ENCODE measurements at places on chromosomes 11 and 22. TPM values are rescaled to one million over a fixed set of nuclear protein-coding genes. Genes with fewer than 3 reads are reported as not detected.

The LRRC4C gene
- 1.2 TPM for polyA plus RNA-seq

The NRXN2 gene
- 32.6 TPM for polyA plus RNA-seq

The RFPL3 gene
- 0.25 TPM for polyA plus RNA-seq

The PLEKHA7 gene
- 5.7 TPM for polyA plus RNA-seq

The ATXN10 gene
- polyA plus RNA-seq = 174 TPM

The HPX gene
- 2.2 TPM for polyA plus RNA-seq

The PLAAT2 gene
- polyA plus RNA-seq = not detected

The TRPC6 gene
- 13.3 TPM for polyA plus RNA-seq

The ROBO4 gene
- 43.3 TPM for polyA plus RNA-seq

The VWCE gene
- 4.9 TPM for polyA plus RNA-seq

The CHST1 gene
- polyA plus RNA-seq = 24.0 TPM

The BATF2 gene
- 0.94 TPM for polyA plus RNA-seq

The CDC42EP1 gene
- 53.9 TPM for polyA plus RNA-seq

The TESMIN gene
- polyA plus RNA-seq = 0.85 TPM

The KCNQ1OT1 gene
- polyA plus RNA-seq = 1.3 TPM

The CARD16 gene
- polyA plus RNA-seq = 19.1 TPM

The PLAAT5 gene
- polyA plus RNA-seq = 4.6 TPM

The KIF18A gene
- 3.2 TPM for polyA plus RNA-seq

The HTR3A gene
- not detected for polyA plus RNA-seq

The CCDC116 gene
- 0.45 TPM for polyA plus RNA-seq

The C1QTNF4 gene
- polyA plus RNA-seq = 11.6 TPM

Data from hindlimb muscle (tissue), 1 donor.